ENCODE measurements at places on chromosomes 3 and 15.

DNA sequence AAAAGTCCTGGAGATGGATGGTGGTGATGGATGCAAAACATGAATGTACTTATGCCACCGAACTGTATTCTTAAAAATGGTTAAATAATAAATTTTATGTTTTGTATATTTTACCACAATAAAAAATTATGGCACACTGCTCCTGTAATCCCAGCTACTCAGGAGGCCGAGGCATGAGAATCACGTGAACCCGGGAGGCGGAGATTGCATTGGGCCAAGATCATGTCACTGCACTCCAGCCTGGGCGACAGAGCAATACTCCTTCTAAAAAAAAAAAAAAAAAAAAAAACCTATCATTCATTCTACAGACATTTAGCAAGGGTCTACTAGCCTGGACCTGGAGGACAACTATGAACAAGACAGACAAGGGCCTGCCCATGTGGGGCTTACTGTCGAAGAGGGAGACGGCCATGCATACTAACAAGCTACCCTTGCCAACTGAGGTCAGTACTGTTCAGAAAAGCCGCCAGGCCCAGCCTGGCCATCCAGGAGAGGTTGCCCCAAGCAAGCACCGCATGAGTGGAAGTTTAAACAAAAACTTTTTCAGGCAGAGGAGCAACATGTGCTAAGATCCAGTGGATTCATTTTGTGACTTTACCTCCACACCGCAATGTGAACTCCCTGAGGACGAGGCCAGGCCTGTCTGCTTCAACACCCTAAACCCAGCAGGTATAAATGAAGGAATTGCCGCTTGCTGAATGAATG is 2.8 kb upstream of the NEK4 start:
- no peak for DNase-seq

DNA sequence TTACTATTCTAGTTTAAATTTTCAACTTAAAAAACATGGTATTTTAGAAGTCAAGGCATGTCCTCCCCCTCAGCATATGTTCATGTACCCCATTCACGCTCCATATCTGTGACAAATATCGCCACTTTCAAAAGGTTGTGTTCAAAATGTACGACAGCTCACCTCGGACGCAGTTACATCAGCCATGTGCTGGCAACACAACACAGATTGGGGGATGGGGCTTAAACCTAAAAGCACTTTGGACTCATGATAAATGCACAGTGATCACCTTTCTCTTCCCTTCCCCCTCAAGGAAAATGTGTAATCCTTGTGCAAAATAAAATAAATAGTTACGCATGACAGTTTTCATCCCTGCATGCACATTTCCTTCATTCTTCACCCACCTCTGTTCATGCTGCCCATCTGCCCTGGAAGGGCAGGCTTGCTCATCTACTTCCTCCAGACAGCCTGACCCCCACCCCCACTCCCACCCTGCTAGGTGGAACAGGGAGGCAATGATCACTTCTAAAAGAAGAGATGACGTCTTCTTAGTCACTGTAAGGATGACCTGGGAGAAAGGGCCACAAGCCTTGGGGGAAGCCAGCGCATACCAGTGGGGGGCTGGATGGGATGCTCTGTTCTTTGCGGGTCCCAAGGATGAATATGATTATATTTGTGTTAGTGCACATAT is 271.4 kb upstream of the SEMA6D start:
- DNase-seq: no peak

DNA sequence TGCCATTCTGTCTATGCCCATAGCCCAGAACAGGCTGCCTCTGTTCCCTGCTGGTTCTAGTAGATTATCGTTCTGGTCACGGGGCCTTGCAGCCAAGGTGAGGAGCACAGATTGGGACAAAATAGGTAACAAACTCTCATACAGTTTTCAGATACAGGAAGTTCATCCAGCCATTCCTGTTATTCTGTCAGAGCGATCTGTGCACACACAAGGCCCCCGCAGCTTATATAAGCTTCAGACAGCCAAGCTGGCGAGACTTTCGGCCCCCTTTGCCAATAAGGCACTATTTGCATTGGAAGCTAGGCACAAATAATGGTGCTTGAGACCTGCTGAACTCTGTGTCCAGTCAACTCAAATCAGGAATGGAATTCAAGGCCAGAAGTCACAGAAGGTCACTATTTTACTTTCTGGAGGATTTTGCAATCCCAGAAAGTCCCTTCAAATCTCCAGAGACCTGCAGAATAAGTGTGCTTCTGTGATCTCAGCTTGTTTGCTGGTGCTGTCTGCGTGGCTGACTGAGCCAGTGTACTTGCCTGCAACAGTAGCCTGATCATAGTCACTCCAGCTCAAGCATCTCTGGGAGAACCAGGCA is 69.4 kb downstream of the BFSP2 start:
- DNase-seq: no peak

DNA sequence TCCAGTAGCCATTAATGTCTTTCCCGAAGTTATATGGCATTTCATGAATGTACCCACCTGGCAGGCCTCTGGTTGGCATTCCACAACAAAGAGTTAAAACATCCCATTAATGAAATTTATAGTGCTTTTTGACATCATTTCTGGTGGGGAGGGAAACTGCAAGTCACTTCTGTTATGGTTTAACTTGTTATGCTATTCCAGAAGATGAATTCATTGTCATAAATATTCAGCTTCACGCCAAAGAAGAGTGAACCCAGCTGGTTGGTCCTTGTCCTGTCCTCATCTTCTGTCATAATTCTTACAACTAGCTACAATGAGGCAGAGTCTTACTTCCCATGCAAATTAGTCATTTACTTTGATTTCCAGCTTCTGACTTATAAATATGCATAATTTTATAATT is 471.5 kb downstream of the FGF12 start:
- DNase-seq: no peak

- no peak for DNase-seq
Measured at GRCh38 chr3:67883766-67884165, 229.4 kb upstream of the SUCLG2 start.

GRCh38 chr15:90402223-90402622 is 14.2 kb downstream of the IQGAP1 start:
- no peak for DNase-seq

DNA sequence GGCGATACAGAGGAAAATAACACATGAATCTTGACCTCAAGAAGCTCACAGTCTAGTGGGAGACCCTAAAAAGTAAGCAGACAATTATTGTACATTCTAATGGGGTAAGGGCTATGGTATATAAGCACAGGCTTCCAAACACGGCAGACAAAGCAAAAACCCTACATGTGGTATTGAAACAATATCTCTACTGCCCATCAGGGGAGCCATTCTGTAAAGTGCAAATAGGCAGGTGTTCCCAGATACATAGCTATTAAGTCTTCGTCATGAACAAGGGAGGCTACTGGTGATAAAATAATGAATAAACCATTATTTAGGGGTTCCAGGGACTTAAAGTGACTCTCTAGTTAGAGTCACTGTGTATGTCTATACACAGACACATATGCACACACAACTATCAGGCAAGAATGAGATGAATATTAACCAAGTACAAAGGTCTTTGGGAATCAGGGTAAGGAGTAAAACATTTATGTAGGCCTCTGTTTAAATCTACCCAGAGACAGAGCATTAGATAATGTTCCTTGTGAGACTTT is 38.7 kb upstream of the ASB14 start:
- DNase-seq: no peak

Data from GM12892 (cell line).